ENCODE measurements at places on chromosomes 11 and 22.

DNA sequence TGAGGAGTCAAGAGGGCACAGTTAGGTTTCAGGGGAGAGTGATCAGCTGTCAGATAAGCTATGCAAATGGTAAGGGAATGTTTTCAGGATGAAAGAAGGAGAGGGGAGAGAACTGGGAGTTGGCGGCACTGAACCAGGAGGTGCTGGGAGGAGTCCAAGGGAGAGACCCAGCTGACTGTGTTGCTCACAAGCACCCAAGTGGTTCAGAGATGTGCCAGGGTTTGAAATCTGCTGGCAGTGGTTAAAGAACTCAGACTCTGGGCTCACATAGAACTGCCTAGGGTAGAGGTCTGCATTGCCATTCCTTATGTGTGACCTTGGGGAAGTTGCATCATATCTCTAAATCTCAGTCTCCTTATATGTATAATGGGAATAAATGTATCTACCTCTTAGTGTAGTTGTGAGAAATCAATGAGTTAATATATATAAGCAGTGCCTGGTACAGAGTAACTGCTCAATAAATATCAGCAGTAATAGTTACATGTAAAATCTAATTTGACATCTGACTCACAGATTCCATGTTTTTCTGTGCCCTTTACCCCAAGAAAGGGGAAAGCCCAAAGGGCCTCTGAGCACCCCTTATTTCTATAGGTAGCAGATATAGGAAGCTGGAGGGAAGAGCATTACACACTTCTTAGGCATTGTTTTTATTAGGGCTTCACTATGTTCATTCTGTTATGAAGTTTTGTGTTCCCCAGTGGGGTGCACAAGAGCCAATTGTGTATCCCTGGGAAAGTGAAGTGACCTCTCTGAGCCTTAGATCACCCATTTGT lies 66.9 kb upstream of the SESN3 start:
- DNase-seq = no peak

DNA sequence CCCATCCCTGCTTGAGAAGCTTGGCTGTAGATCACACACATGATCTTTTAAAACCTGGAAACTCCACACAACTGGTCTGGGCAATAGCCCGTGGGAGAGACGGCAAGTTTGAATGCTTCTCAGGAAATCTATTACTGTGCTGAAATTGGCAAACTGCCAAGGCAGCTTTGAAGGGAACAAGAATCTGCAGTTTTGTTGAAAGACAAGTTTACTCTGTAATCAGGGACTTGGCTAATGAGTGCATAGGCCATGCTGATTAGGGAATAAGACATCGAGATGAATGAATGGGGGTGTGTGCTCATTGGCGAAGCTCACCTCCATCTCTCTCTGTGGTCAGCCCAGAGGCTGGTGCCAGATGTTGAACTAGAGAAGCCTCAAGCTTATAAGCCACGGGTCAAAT lies 218.8 kb downstream of the HIPK3 start:
- DNase-seq = no peak

DNA sequence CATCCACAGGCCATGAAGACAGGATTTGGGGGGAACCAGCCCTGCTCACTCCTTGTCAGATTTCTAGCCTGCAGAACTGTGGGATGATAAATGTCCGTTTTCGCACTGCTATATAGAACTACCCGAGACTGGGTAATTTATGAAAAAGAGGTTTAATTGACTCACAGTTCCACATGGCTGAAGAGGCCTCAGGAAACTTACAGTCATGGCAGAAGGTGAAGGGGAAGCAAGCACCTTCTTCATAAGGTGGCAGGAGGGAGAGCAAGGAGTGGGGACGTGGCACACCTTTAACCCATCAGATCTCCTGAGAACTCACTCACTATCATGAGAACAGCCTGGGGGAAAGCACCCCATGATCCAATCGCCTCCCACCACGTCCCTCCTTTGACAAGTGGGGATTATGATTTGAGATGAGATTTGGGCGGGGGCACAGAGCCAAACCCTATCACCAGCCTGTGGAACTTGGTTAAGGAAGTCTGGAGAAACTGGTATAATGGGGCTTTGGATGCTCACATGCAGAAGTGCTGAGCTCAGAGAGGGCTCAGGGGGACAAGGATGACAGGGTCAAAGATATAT lies 50.7 kb downstream of the MYEOV start:
- DNase-seq = peak; percentile 27

GRCh38 chr11:65036931-65037330 lies 4.1 kb upstream of the SAC3D1 start:
- DNase-seq = no peak

DNA sequence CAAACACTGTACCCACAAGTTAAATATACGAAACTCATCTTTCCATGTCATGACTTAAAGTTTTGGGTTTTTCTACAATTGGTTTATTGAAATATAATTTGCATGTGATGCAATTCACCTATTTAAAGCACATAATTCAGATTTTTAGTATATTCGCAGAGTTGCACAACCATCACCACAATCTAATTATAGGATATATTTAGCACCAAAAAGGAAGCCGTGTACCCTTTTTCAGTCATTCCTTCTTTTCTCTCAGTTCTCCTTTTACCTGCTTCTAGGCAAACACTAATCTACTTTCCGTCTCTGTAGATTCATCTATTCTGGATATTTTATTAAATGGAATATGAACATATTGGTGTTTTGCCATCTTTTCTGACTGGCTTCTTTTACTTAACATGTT lies 1458.1 kb upstream of the TENM4 start:
- no peak for DNase-seq
